ENCODE measurements at places on chromosomes 4 and X. TPM values are rescaled to one million over a fixed set of nuclear protein-coding genes. Genes with fewer than 3 reads are reported as not detected.

GRCh38 chr4:153476829-153477574 is 10.8 kb downstream of the TMEM131L start:
- DNase-seq, result no peak

- no peak for DNase-seq
Measured at GRCh38 chr4:125702406-125702805, 387.7 kb downstream of the FAT4 start.

GRCh38 chr4:7768736-7769135 is 170.9 kb downstream of the AFAP1 start:
- no peak for DNase-seq

GRCh38 chr4:94934864-94935263 is 177.1 kb downstream of the BMPR1B start:
- no peak for DNase-seq

GRCh38 chr4:111360906-111361305 is 738.0 kb upstream of the PITX2 start:
- no peak for DNase-seq

GRCh38 chr4:56409511-56410090 is 22.3 kb upstream of the AASDH start:
- DNase-seq, result no peak

DNA sequence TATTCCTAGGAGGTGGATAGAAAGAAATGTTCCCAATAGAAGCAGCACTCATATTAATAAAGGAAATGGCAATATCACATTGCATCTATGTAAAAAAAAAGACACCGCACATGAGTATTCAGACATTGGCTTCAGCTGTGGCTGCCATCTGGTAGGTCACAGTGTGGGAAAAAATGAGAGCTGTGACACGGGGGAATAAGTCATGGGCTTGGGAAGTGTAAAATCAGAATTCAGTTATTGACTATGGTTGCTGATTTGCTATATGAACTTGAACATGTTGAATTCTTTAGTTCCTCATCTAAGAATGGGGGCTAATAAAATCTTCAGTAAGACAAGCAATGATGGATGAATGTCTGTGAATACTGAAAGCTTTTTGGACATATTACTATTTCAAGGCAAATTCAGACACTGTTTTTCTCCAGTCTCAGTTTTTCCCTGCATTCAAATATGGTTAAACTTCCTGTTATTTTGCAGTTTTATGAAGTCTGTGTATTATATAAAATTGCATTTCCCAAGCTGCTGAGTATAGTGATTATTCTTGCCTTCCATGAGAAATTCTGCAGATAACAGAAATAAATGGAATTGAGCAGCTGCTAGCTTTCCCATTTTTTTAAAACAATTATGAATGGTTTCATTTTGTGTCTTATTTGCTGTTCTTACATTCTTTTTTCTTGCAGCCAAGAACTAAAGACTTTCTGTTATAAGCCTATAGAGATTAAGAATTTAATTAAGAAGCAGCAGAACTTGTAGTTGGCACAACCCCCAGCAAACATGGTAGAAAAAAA is 221.0 kb downstream of the ANKRD50 start:
- no peak for DNase-seq

DNA sequence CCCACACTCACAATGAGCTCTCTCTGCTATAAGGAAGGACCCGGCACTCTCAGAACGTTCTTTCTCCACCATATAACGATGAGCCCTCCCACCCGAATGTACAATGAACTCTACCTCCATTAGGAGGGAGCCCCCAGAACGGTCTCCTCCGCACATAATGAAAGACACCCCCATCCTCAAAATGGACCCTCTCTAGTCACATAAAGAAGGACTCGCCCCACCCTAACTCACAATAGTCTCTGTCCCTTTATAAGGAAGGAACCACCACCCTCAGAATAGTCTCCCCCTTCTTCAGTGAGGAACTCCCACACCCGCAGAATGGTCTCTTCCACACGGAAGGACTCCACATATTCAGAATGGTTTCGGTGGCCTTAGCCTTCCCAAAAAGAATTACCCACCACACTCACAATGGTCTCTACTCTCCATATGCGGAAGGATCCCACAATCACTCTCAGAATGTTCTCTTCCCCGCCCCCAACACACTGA is 477 bp downstream of the SLC35A2 start:
- DNase-seq, result no peak

The EVC gene
- 10.9 TPM for total RNA-seq

The BEX1 gene
- total RNA-seq, result 96.5 TPM

The HTR2C gene
- 34.9 TPM for total RNA-seq

The UCHL1 gene
- total RNA-seq, result 411 TPM
